Chondrocyte (in vitro differentiated cells): ENCODE measurements at places on chromosomes 16 and 17. TPM values are rescaled to one million over a fixed set of nuclear protein-coding genes. Genes with fewer than 3 reads are reported as not detected.

The KRT9 gene
- total RNA-seq = not detected in 3 replicates

The TEKT5 gene
- total RNA-seq = not detected in 3 replicates

The KRTAP2-3 gene
- not detected in 3 replicates for total RNA-seq

The RAB26 gene
- 0.28 to 1.1 TPM (median 0.80 TPM) in 3 replicates for total RNA-seq

The PABPN1L gene
- total RNA-seq = not detected in 3 replicates

The ZG16 gene
- total RNA-seq = not detected in 3 replicates

The SLFN13 gene
- 4.5 to 5.0 TPM (median 4.9 TPM) in 3 replicates for total RNA-seq

The ATP2C2 gene
- total RNA-seq = not detected in 3 replicates

The GLP2R gene
- 2.2 to 5.4 TPM (median 2.3 TPM) in 3 replicates for total RNA-seq

The TP53TG3F gene
- total RNA-seq = not detected in 3 replicates

The CCL8 gene
- not detected in 3 replicates for total RNA-seq

DNA sequence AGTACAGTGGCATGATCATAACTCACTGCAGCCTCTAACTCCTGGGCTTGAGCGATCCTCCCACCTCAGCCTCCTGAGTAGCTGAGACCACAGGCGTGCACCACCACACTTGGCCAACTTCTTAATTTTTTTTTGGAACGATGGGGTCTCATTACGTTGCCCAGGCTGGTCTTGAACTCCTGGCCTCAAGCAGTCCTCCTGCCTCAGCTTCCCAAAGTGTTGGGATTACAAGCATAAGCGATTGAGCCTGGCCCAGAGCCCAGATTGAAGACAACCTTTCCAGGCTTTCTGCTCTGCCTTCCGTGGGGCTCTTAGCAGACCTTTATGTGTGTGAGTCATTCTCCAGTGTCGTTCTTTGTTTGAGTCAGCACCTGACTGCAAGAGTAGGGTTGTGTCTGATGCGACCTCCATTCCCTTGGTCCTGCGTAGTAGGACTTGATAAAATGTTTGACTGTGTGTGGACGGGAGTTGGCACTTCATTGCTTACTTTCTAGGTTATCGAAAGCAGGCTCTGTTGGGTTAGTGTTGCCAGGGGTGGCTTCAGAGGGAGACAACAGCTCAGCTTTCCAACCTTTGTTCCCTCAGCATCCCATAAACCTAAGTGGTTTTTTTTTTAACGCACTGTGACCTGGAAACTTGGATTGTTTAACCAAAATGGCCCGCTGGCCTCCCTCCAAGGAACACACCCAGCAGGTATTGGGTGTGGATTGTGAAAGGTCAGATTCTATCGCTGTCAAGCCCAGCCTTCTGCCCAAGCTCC, 26.4 kb downstream of the EEF2K start:
- DNase-seq = no peak

GRCh38 chr16:89741342-89742014, 20.1 kb downstream of the ZNF276 start:
- no peak for DNase-seq

- DNase-seq = no peak
These were observed 20.2 kb downstream of the CYTH1 start for GRCh38 chr17:78761789-78762406.

DNA sequence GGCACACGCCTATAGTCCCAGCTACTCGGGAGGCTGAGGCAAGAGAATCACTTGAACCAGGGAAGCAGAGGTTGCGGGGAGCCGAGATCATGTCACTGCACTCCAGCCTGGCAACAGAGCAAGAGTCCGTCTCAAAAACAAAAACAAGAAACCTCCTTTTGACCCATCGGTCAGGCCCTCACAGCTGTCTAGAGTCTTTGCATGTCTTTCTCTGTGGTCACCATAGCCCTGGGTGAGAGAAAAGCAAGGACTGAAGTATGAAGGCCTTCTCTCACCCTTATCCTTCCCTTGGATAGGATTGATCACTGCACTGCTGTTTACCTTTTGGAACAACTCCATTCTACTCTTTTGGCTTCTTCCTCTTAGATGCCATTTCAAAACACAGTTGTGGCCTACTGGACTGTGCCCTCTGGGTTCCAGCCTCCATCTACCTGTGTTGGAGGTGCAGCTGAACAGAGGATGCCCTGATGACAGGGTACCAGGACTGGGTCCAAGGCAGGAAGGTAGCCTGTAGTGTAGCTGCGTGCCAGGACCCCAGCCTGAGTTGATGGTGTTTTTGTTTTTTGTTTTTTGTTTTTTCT, 37.1 kb downstream of the LDHD start:
- DNase-seq = no peak

DNA sequence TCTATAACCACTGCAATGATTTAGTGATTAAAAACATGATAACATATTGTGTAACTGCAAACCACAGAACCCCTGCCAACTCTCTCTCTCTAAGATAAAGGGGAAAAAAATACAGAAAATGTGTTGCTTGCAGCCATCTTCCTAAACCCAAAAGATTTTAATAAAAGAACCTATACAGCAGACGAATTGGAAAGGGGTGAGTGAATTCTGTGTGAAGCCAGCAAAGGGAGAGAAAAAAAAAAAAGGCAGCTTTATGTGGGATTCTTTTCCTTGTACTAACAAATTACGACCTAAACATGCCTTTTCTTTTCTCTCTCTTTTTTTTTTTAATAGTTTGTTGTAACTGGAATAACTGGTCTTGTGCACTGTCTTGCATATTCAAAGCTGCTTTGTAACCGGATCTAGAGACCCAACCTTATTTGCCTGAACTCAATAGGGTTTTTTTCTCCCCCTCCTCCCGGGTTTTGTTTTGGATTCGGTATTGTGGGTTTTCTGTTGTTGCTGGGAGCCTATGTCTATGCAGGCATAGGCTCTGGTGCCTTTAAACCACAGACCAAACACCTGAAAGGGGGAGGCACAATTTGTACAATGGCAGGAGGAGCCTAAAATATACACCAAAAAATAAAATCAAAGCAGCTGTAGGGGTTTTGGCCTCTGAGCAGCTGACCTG, 7.0 kb upstream of the ZFHX3 start:
- no peak for DNase-seq

GRCh38 chr17:77233635-77234334, 93.0 kb downstream of the SEC14L1 start:
- peak; percentile 72 for DNase-seq

DNA sequence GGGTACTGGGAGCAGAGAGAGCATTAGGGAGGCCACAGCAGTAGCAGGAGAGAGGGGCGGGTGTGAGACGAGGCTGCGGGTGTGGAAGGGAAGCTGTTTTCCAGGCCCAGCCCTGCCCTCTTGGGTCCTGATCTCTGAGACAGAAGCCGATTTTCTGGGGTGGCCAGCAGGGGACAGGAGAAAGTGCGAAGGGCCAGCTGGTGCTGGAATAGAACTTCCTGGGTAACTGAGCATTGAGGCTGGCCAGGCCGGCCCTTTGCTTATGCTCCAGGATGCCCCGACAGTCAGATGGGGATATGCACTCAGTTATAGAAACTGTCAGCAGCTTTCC, 804 bp downstream of the BTBD17 start:
- DNase-seq = no peak

GRCh38 chr17:77716289-77716926, 242.1 kb upstream of the TNRC6C start:
- DNase-seq = no peak

- no peak for DNase-seq
These were observed 17.1 kb downstream of the PLEKHG4 start for GRCh38 chr16:67296420-67296819.

- DNase-seq = no peak
These were observed 390 bp downstream of the SEZ6L2 start for GRCh38 chr16:29898804-29899515.

- no peak for DNase-seq
These were observed 6.4 kb upstream of the PRR35 start for GRCh38 chr16:553601-554296.

GRCh38 chr17:38798614-38799500, 499 bp downstream of the PIP4K2B start:
- DNase-seq = no peak

- no peak for DNase-seq
These were observed 9.4 kb downstream of the SNX20 start for GRCh38 chr16:50671644-50672260.

DNA sequence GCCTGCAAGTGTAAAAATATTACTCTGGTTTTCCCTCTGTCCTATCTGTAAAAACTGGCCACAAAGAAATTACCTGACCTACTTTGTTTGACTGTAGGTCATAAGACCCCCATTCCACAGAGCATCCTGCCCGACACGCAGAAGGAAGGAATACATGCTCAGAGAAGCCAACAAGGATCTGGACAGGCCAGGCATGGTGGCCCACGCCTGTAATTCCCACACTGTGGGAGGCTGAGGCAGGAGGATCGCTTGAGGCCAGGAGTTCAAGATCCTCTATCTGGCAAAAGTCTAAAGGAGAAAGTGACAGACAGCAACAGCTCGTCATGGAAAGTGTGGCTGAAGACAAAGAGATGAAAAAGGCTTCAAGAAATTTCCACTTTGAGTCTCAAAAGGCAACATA, 78.2 kb upstream of the RNU2-1 start:
- DNase-seq = no peak

- no peak for DNase-seq
These were observed 22.9 kb downstream of the FOXN1 start for GRCh38 chr17:28529013-28529400.

- no peak for DNase-seq
These were observed 26.8 kb downstream of the METTL16 start for GRCh38 chr17:2484876-2485275.

- no peak for DNase-seq
These were observed 270.6 kb downstream of the MAF start for GRCh38 chr16:79329967-79330366.

DNA sequence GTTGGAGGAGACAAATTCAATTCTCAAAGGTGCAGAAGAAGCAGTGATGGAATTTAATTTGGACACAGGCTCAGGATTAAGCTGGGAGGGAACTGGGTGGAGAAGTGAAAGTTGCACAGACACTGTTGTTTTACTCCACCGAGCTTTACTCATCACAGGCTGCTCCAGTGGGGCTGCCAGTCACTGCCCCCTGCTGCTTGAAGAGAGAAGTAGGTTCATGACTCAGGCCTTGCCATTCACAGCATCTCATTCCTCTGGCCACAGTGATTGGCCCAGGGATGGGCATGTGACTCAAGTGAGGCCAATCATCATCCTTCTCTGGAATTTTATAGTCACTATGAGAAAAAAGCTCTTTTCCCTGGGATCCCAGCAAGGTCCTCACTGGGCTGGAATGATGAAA, 11.8 kb downstream of the GNAO1 start:
- no peak for DNase-seq

- no peak for DNase-seq
These were observed 108.1 kb downstream of the SSH2 start for GRCh38 chr17:29821897-29822296.

DNA sequence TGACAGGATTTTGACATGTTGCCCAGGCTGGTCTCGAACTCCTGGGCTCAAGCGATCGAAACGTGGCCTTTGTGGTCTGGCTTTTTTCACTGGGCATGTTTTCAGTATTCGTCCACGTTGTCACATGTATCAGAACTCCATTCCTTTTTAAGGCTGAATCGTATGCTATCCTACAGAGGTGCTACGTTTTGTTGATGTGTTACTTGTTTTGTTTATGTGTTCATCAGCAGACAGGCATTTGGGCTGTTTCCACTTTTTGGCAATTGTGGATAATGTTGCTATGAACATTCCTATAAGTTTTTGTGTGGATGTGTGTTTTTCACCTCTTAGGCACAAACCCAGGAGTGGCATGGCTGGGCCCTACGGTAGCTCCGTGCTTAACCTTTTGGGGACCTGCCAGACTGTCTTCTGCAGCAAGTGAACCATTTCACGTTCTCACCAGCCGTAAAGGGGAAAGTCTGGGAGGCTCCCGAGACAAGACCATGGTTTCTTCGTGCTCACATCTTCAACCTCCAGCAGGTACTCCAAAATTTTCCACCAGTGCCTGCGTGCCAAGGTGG, 26.9 kb downstream of the ADCY9 start:
- DNase-seq = no peak

DNA sequence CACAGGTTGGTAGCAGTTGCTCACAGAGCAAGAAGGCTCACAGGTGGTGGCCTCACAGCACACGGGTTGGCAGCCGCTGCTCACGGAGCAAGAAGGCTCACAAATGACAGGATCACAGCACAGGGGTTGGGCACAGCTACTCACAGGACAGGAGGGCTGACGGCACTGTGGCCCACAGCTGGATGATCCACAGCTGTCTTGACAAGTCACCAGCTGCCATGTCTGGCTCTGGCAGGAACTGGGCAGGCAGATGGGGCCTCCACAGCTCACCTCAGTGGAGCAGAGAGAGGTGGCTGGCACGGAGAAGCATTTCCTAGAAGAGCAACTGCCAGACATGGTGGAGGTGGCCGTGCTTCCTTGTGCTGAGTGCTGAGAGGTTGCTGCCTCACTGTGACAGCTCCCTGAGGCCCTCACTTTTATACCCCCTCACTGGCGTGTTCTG, at the start of gene KRTAP16-1:
Gene KRTAP16-1, minus strand, starts transcription at position 392 of the 442 bp plus-strand sequence. Its CDS starts 56 bp downstream, at position 336.
- DNase-seq = no peak

DNA sequence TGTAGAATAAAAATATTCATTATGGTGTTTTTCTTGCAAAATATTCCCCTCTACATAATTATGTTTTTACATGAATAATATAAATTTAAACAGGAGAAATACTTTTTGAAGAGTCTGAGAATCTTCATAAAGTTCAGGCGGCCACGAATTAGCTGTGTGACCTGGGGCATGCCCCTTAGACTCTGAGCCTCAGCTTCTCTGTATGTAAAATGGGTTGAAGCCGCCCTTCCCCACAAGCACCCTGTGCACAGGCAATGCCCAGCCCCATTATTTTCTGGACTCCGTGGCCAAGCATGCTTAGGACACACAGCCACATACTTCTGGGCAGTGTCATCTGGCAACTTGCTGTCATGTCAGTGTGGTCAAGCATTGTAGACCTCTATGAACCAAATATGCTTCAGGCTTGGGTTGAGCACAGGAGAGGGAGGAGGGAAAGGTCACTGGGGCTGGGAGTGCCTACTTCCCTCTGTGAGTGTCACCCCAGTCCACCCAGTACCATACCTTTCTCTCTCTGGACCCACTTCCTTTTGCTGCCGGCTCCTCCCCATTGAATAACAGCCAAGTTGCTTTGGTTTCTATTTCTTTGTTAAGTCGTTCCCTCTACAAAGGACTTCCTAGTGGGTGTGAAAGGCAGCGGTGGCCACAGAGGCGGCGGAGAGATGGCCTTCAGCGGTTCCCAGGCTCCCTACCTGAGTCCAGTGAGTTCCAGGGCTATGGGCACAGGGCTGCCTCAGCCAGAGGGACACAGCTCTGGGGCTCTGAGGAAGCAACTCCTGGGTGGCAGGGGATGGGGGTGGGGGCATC, at the start of gene LGALS9:
Gene LGALS9, plus strand, starts transcription at position 582 of the 804 bp plus-strand sequence. Its CDS starts 78 bp downstream, at position 660.
- no peak for DNase-seq

- DNase-seq = no peak
These were observed at the start of gene SLC4A1 for GRCh38 chr17:44267818-44268490. SLC4A1 (minus strand) TSS chr17:44268135; CDS start chr17:44262866, 5,269 bp downstream.

DNA sequence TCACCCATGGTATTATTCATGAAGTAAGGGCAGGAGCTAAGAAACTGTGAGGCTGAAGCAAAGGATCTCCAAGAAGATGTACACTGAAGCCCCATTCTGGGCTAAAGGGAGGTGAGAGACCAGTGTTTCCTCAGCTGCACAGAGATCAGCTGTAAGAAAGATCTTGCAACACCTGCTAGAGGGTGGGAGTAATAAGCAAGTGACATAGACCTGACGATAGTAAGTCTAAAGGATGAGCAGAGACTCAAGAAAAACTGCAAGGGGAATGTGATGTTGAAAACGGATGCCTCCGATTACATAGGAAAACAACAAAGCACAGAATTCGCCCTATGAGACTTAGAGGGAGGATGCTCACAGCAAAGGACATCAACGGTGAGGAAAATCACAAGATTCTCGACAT, at the start of gene OR4D2:
Gene OR4D2, plus strand, starts transcription at position 301 of the 400 bp plus-strand sequence. CDS start 2,674 bp downstream, outside the sequence.
- DNase-seq = no peak
